Mesothelial cell of epicardium (in vitro differentiated cells): ENCODE measurements at places on chromosomes 11 and 22. TPM values are rescaled to one million over a fixed set of nuclear protein-coding genes. Genes with fewer than 3 reads are reported as not detected.
A peak's percentile ranks its signal among the peaks of the same experiment; 100 is the strongest.

GRCh38 chr22:25509374-25509791 is 55.1 kb upstream of the GRK3 start:
- H3K4me1 ChIP-seq, result peaks cover 4% of the 10 kb centered on the region
- H3K4me3 ChIP-seq, result no peak overlapping the region
- no peak for DNase-seq
- H3K27ac ChIP-seq, result peak overlapping the region; percentile 8
- no peaks in the 10 kb centered on the region for H3K27me3 ChIP-seq

GRCh38 chr11:61149624-61150615 is 11.3 kb downstream of the VPS37C start:
- DNase-seq, result no peak
- H3K4me3 ChIP-seq, result peak overlapping the region; percentile 28
- H3K4me1 ChIP-seq, result peaks cover 69% of the 10 kb centered on the region
- H3K27me3 ChIP-seq, result no peaks in the 10 kb centered on the region
- H3K27ac ChIP-seq, result peak overlapping the region; percentile 83

GRCh38 chr11:111334532-111335502 is 36.5 kb downstream of the POU2AF3 start:
- no peak overlapping the region for H3K4me3 ChIP-seq
- H3K27ac ChIP-seq, result no peak overlapping the region
- peaks cover 4% of the 10 kb centered on the region for H3K36me3 ChIP-seq
- no peak for DNase-seq
- no peaks in the 10 kb centered on the region for H3K27me3 ChIP-seq

GRCh38 chr11:91272089-91272488 is 952.5 kb upstream of the FAT3 start:
- H3K4me3 ChIP-seq, result no peak overlapping the region
- H3K27ac ChIP-seq, result no peak overlapping the region
- peaks cover 7% of the 10 kb centered on the region for H3K4me1 ChIP-seq
- no peak for DNase-seq
- H3K36me3 ChIP-seq, result no peaks in the 10 kb centered on the region
- no peaks in the 10 kb centered on the region for H3K27me3 ChIP-seq

- H3K27ac ChIP-seq, result peak overlapping the region; percentile 75
- H3K4me3 ChIP-seq, result peak overlapping the region; percentile 80
- peaks cover 18% of the 10 kb centered on the region for H3K4me1 ChIP-seq
- H3K36me3 ChIP-seq, result no peaks in the 10 kb centered on the region
These were observed 563 bp upstream of the ENDOD1 start for GRCh38 chr11:95088946-95089619.

DNA sequence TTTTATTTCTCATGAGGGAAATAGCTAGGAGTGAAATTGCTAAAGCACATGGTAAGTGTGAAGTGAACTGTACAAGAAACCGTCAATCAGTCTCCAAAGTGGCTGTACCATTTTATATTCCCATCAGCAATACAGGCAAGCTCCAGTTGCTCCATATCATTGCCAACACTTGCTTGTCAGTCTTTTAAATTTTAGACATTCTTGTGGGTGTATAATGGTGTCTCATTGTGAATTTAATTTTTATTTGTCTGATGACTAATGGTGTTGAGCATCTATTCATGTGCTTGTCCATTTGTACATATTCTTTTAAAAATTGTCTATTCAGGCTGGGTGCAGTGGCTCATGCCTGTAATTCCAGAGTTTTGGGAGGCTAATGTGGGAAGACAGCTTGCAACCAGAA is 34.1 kb upstream of the SMCO4 start:
- no peak for DNase-seq
- no peak overlapping the region for H3K27ac ChIP-seq
- H3K27me3 ChIP-seq, result peaks cover 5% of the 10 kb centered on the region
- no peak overlapping the region for H3K4me3 ChIP-seq
- no peaks in the 10 kb centered on the region for H3K36me3 ChIP-seq

GRCh38 chr11:69423611-69424385 is 57.7 kb upstream of the LINC01488 start:
- no peaks in the 10 kb centered on the region for H3K36me3 ChIP-seq
- no peak overlapping the region for H3K27ac ChIP-seq
- no peak overlapping the region for H3K4me3 ChIP-seq
- H3K4me1 ChIP-seq, result peaks cover 13% of the 10 kb centered on the region

DNA sequence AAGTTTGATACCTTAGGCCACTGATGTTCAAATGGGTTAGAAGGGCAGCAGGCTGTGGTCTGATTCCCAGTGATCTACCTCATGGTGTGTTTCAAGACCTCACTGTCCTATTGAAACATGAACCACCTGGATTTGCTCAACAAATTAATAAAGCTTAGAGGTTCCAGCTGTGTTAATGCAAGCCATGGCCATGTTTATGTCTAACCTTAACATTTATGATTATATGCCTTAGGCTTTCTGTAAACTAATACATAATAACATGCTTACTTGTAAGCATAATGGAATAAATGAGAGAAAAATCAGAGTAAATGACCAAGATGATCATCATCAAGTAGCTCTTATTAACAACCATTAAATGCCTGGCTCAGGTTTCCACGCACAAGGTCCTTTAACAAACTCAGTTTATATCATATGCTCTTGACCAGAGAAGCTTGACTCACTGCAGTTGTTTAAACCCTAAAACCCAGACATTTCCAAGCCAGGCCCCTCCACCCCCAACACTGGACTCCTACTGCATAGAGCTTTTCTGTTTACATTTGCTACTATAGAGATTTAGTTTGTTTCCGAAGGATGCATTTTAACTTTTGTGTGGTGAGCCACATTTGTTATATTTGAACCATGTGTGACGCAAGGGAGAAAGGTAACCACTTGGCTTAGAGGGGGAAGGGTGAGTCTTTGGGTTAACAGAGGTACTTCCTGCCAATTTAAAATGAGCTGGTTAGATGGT is 43.7 kb downstream of the KREMEN1 start:
- peaks cover 5% of the 10 kb centered on the region for H3K4me1 ChIP-seq
- H3K36me3 ChIP-seq, result peaks cover 23% of the 10 kb centered on the region
- H3K27me3 ChIP-seq, result no peaks in the 10 kb centered on the region
- no peak for DNase-seq
- H3K27ac ChIP-seq, result no peak overlapping the region

- peaks cover 44% of the 10 kb centered on the region for H3K27me3 ChIP-seq
- no peaks in the 10 kb centered on the region for H3K4me1 ChIP-seq
- no peak overlapping the region for H3K27ac ChIP-seq
- H3K4me3 ChIP-seq, result no peak overlapping the region
These were observed 199.7 kb downstream of the C11orf91 start for GRCh38 chr11:33500861-33501479.

DNA sequence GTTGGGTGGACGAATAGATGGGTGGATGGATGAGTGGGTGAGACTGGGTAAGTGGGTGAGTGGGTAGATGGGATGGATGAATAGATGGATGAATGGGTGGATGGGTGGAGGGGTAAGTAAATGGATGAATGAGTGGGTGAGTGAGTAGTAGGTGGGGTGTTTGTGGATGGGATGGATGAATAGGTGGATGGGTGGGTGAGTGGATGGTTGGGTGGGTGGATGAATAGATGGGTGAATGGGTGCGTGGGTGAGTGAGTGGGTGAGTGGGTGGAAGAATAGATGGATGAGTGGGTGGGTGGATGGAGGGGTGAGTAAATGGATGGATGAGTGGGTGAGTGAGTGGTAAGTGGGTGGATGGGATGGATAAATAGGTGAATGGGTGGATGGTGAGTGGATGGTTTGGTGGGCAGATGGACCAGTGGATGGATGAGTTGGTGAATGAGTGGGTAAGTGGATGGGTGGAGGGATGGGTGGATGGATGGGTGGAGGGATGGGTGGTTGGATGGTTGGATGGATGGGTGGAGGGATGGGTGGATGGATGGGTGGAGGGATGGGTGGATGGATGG is 12.6 kb downstream of the IGF2 start:
- DNase-seq, result no peak
- peaks cover 10% of the 10 kb centered on the region for H3K27me3 ChIP-seq
- peaks cover 14% of the 10 kb centered on the region for H3K4me1 ChIP-seq
- H3K27ac ChIP-seq, result no peak overlapping the region

DNA sequence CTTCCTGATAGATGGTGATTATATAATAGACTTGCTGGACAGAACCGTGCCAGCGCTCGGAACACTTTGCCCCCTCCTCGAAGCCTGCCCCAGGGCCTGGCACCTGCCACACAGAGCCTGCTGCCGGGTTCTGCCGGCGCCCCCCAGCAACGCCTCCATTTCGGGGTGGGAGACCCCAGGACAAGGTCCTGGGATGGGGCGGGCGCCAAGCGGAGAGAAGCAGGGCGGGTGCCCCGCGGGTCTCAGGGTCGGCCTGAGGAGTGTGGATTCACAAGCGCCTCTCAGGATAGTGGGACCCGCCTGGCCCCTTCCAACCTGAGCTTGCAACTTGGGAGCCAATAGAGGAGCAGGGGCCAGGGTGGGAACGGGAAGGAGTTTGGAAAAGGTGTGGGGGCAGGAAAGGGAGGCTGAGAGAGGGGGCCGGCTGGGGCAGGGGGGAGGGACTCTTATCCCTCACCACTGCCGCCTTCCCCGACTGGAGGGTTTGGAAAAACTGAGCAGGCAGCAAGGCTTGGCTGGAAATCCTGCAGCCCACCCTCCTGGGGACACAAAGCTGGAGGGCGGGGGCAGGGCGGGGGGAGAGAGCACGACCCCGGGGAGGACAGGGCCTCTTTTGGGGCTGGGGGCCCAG is 3.3 kb upstream of the BCL9L start:
- H3K27me3 ChIP-seq, result no peaks in the 10 kb centered on the region
- no peak for DNase-seq

- peaks cover 24% of the 10 kb centered on the region for H3K4me1 ChIP-seq
- DNase-seq, result no peak
- no peaks in the 10 kb centered on the region for H3K27me3 ChIP-seq
- peak overlapping the region; percentile 66 for H3K27ac ChIP-seq
- no peaks in the 10 kb centered on the region for H3K36me3 ChIP-seq
- H3K4me3 ChIP-seq, result peak overlapping the region; percentile 81
These were observed 505 bp downstream of the NUDT22 start for GRCh38 chr11:64226507-64227051.

GRCh38 chr11:7690648-7691047 is 15.6 kb downstream of the OVCH2 start:
- H3K4me3 ChIP-seq, result no peak overlapping the region
- H3K4me1 ChIP-seq, result peaks cover 18% of the 10 kb centered on the region
- DNase-seq, result no peak
- H3K27ac ChIP-seq, result no peak overlapping the region

DNA sequence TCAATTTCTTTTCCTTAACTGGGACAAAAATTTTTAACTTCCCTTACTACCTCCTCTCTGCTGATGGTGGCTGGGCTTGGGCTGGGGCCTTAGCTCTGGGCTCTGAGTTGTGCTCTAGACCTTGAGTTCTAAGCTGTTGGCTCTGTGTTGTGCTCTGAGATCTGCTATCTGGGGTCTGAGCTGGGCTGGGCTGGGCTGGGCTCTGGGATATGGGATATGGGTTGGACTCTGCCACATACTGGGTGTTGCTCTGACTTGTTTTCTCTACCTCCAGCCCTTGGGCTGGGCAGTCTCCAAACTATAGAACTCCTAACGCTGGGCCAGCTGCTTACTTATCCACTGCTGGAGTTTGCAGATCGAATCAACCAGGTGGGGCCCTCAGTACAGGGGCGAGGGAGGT is 41.9 kb downstream of the DNHD1 start:
- H3K27me3 ChIP-seq, result no peaks in the 10 kb centered on the region
- H3K4me3 ChIP-seq, result no peak overlapping the region

GRCh38 chr11:65899356-65900124 is 648 bp downstream of the FOSL1 start:
- H3K27me3 ChIP-seq, result peaks cover 85% of the 10 kb centered on the region
- H3K4me3 ChIP-seq, result peak overlapping the region; percentile 50
- no peak for DNase-seq
- H3K27ac ChIP-seq, result no peak overlapping the region

DNA sequence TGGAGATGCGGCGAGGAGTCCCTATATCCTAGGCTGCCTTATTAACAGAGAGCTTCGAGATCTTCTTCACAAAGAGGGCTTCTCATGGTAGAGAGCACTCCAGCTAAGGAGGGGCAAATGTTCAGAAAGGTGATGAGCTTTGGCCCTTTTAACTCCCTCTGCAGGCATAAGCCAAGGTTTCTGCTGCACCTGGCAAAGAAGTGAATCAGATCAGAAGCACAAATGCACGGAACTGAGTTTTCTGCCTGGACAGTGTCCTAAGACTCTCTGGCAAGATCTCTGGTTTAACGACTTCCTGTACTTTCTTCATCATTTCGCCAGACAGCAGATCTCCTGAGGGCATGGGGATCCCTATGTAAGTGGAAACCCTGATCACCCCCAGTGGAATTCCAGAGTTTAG is 37.2 kb downstream of the POU2AF3 start:
- H3K36me3 ChIP-seq, result peaks cover 4% of the 10 kb centered on the region
- no peak overlapping the region for H3K27ac ChIP-seq
- H3K4me3 ChIP-seq, result no peak overlapping the region

DNA sequence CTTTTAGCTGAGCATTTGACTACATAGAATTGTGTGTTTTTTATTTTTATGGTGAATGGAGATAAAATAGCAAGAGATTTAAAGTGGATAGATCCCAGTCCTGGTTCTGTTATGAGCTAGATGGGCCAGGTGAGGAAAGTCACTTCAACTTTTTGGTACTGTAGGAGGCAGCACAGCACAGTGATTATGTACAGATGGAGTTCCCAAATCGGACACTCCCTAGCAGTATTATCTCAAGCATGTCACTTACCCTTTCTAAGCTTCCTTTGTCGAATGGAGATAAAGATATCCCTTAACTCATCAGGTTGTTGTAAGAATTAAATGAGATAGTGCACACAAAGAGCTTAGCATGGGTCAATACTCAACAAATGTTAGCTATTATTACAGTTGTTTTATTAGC is 5.3 kb downstream of the EXPH5 start:
- no peak for DNase-seq
- H3K36me3 ChIP-seq, result no peaks in the 10 kb centered on the region
- peaks cover 4% of the 10 kb centered on the region for H3K27me3 ChIP-seq
- H3K4me1 ChIP-seq, result peaks cover 47% of the 10 kb centered on the region
- H3K4me3 ChIP-seq, result no peak overlapping the region

The ST3GAL4 gene
- total RNA-seq, result 15.6 to 17.4 TPM (median 16.4 TPM) in 3 replicates

The LRRC4C gene
- 16.5 to 17.6 TPM (median 16.9 TPM) in 3 replicates for total RNA-seq

The EIF4ENIF1 gene
- 41.0 to 44.4 TPM (median 44.1 TPM) in 3 replicates for total RNA-seq

The AMOTL1 gene
- total RNA-seq, result 77.0 to 78.5 TPM (median 77.8 TPM) in 3 replicates

The FOLR2 gene
- total RNA-seq, result not detected in 3 replicates

The MYOD1 gene
- total RNA-seq, result not detected in 3 replicates

The SLC22A25 gene
- not detected in 3 replicates for total RNA-seq

The KRTAP5-11 gene
- 0.44 TPM in 1 of 3 replicates, not detected in the others for total RNA-seq

The GUCY1A2 gene
- total RNA-seq, result 13.6 to 15.1 TPM (median 13.6 TPM) in 3 replicates

The TSGA10IP gene
- total RNA-seq, result not detected in 3 replicates
